Activated CD4-positive, alpha-beta T cell treated with anti-CD3 and anti-CD28 coated beads, Interleukin-2, amount 50 U/mL, for 24 hours (primary cell): ENCODE measurements at places on chromosomes 6 and 20.

GRCh38 chr6:37479266-37479854, 20.3 kb downstream of the CCDC167 start:
- DNase-seq, result no peak

GRCh38 chr6:112027942-112028674, 25.8 kb upstream of the CCN6 start:
- DNase-seq, result peak; percentile 59

- peak; percentile 8 for DNase-seq
Observed at GRCh38 chr20:16434062-16434664, 139.1 kb downstream of the KIF16B start.

GRCh38 chr20:39986173-39986904, 702.7 kb downstream of the MAFB start:
- no peak for DNase-seq

GRCh38 chr6:84763886-84764331, 489 bp downstream of the TBX18 start:
- no peak for DNase-seq

DNA sequence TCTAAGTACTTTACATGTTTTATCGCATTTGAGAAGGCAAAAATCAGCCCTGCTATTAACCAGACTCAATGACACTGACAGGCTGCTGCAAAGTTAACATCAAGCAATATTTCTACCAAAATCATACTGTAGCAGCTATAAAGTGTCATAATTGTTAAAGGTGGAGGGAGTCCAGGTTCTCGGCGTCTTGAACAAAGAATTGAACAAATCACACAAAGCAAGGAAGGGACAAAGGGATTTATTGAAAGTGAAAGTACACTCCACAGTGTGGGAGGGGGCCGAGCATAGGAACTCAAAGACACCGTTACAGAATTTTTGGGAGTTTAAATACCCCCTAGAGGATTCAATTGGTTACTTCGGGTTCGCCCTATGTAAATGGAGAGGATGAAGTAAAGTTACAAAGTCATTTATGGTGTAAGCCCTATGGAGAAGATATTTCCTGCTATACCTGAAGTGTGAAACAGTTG, 12.9 kb upstream of the ZNF391 start:
- DNase-seq, result no peak

DNA sequence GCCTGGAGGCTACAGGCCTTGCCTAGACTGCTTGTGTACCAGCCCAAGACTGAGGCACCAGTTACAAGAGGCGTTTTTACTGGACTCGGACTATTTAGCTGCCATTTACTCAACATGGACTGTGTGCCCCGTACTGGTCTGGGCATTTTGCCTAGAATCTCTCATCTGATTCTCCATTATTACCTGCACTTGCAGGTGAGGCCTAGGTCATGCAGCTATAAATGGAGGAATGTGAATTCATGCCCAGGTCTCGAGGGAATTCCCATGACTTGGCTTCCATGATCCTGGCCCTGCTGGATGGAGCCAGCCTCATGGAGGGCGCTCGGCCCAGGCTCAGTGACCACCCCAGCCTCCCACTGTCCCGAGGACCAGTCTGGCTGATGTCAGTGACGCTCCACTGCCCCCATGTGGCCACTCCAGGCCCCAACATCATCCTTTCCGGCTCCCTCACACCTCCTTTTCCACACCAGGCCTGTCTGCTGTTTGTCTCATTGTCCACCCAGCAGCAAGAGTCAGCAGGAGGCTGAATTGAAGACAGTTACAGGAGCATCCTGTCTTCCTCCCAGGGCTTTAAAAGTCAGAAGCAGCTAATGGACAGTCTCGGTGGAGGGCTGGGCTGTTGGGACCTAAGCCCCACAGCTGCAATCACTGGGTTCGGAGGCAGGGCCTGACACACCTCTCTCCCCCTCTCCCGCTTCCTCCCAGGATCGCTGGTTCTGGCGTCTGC, 8.7 kb downstream of the MMP24OS start:
- no peak for DNase-seq
